ENCODE measurements at places on chromosomes 1 and 21. TPM values are rescaled to one million over a fixed set of nuclear protein-coding genes. Genes with fewer than 3 reads are reported as not detected.

The TRIM45 gene
- 3.6 TPM for total RNA-seq

The PDE9A gene
- 0.27 TPM for total RNA-seq

The CAMK2N1 gene
- 1.4 TPM for total RNA-seq

The KRTAP12-2 gene
- total RNA-seq = not detected

The LENEP gene
- total RNA-seq = not detected

The HDGF gene
- total RNA-seq = 390 TPM

The ELAPOR1 gene
- total RNA-seq = 0.20 TPM

The AZIN2 gene
- total RNA-seq = 0.36 TPM

The FCGR2B gene
- total RNA-seq = 3.1 TPM

- no peak for DNase-seq
These were observed 23.7 kb downstream of the FAF1 start for GRCh38 chr1:50936321-50936720.

DNA sequence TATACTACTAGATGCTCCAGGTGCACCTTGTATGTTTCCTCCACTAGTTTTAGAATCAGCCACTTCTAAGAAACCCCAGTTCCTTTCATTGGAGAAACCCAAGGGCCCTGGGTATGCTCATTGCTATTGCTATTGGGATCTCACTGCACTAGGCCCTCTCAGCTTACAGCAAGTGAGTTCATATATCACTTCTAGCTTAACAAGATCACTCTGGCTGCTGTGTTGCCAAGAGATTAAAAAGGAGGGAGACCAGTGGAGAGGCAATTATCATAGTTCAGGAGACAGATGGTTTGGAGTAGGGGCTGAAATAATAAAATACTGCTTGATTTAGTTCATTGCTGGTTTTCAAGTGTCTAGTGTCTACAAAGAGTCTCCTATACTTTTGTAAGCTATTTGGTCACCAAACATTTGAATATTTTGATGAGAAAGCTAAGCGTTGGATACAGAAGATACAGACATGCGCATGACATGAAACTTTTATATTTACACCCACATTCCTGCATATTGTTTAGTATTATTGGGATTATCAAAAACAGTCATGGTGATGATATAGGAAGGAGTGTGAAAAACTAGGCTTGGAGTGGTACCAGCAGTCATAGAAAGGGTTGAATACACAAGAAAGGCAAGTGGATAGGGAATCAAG is 671.9 kb downstream of the ADGRL2 start:
- no peak for DNase-seq

DNA sequence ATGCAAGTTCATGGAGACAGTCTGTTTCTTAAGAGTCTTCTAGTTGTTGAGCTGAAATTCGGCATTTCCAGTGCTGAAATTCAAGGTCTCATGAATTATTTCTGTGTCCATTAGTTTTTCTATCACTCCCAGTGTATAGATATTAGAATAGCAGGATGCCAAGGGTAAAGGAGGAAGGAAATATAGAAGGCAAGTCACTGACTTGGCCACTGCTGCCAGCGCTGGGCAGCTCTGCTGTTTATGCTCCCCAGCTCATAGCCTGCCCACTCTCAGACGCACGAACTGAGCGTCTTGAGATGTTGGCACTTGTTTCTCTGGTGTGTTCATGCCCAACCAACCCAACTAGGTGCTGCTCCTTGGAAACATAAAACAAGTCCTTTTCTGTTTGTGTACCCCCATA is 110.1 kb downstream of the SLC45A1 start:
- no peak for DNase-seq

DNA sequence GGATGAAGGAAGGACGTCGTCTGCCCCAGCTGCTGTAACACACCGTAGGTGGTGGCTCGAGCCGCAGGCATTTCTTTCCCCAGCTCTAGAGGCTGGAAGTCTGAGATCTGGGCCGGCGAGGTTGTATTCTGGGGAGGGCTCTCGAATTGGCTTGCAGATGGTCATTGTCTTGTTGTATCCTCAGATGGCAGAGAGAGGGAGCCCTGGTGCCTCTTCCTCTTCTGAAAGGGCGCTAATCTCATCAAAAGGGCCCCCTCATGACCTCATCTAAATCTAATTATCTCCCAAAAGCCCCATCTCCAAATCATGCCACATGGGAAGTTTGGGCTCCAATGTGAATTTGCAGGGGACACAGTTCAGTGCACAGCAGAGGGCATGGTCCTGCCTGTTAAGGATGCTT is 109.0 kb downstream of the SIK1 start:
- peak; percentile 46 for DNase-seq

- DNase-seq = no peak
These were observed 13.4 kb upstream of the PRPF38B start for GRCh38 chr1:108678706-108679105.

DNA sequence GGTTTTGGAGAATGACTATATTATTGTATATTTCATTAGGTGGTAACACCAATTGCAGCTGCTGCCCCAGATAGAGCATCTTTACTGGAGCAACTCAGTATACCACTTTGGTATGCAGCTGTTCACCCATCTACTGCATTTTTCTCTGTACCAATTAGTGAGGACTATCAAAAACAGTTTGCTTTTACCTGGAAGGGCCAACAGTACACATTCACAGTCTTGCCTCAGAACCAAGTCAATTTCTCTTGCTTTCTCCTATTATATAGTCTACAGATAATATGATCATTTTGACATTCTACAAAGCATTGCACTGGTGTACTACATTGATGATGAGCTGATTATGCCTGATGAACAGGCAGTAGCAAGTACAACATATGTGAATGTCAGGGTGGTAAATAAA is 99.3 kb downstream of the PTPRU start:
- no peak for DNase-seq

GRCh38 chr1:18056545-18056944 is 51.1 kb upstream of the IGSF21 start:
- DNase-seq = no peak

DNA sequence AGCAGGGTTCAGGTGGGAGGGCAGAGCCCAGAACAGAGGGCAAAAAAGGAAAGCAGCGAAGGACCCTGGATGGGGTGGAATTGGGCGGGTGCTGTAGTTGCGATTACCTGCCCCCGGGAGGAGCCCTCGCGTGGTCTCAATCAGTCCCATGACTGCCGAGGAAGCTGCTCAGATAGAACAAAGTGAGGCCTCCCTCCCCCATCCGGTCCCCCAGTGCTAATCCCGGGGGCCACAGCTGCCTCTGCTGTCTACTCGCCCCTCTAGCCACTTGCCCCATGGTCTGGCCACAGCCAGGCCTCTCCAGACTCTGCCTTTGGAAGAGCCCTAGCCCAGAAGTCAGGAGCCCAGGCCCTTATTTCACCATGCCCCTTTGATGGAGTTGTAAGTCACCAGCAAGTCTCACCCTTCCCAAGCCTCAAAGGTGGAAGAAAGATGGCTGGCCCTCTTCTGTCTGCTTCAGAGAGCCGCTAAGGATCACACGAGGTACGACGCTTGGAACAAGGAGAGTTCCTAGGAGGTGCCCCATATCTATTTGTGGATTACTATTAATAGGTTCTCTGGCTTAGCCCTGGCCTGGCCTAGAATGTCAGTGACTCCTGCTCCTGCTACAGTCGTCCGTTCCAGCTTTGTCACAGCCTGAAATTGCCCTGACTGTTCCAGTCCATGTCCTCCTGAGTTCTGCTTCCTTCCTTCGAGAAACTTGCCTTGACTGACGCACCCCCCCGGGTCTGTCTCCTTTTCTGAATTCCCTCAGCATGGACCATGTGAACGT is 16.4 kb downstream of the ECHDC2 start:
- DNase-seq = peak; percentile 79

DNA sequence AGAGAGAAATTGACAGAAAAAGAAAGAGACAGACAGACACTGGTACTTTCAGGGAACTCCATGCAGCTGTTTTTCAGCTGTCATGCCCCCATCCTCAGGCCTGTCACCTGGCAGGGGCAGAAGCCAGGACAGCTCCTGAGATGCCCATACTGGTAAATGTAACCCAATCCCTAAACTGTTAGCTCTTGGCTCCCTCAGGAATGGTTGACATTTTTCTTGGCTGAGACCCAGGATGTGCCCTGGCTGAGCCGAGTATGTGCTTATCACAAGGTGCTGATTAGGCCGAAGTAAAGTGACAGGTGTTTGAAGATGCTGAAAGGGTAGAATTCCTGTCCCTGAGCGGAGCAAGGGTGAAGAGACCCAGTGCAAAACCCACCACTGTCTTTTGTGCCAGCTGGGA is 50.7 kb downstream of the PGM1 start:
- no peak for DNase-seq

DNA sequence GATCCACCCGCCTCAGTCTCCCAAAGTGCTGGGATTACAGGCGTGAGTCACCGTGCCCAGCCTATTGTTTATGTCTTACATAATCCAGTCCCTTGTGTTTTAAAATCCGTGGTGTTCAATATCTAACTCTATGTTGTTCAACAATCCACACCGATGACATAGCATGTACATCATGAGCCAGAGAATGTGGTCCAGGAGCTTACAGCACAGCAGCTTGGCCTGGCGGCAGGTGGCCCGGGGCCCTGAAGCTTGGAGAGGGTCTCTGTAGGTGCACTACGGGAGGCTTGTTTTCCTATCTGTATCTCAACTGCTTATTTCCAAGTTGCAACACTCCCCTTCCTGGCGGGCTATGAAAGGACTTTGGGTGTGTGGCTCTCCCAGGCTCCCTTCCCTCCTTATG is 138.4 kb downstream of the ADSS2 start:
- DNase-seq = no peak

DNA sequence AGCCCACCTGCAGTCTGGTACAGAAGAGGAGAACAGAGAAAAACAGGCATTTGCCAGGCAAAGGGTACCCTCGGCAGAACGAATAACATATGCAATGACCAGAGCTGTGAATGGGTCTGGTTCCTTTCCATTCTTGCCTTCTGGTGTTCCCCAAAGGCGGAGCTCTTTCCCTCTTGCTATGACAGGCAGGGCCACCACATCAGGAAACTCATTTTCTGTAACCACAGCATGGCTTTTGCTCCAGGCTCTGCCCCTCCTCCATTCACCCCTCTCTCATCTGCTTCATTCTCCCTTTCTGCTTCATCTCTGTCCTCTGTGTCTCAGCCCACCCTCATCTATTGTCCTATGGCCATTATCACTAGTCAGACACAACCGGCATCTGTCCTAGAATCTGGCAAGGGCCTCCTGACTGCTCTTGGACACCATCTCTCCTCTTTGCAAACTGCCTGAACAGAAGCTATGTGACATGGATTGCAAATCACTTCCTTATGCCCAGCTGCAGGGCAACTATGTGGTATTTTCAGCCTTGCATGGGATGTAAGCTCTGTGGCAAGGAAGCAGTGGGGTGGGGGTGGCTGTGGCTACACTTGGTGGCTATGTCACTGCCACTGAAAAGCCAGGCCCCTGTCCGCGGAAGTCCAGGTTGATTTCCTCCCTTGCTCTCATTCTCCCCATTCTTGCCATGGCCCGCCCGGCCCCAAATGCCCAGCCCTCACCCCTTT is 78.8 kb upstream of the ABCD3 start:
- no peak for DNase-seq

GRCh38 chr1:9434247-9435152 is 104.8 kb upstream of the SLC25A33 start:
- DNase-seq = no peak

DNA sequence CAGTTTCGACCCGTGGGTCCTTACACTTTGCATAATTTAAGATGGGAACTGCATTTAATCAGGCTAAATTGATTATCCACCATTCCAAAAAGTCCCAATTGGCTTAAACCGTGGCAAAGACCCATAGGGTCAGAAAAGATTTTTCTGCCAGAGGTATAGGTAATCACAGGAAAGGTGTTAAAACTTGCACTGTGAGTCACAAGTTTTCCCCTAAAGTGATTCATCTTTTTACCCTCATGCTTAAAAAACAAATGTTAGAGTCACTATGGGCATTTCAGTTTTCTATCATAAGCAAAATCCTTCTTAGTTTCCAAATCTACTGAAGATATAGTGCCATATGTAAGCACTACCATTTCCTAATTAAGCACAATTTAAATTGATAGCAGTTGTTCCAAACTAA is 1079.8 kb downstream of the ADGRL2 start:
- DNase-seq = no peak

DNA sequence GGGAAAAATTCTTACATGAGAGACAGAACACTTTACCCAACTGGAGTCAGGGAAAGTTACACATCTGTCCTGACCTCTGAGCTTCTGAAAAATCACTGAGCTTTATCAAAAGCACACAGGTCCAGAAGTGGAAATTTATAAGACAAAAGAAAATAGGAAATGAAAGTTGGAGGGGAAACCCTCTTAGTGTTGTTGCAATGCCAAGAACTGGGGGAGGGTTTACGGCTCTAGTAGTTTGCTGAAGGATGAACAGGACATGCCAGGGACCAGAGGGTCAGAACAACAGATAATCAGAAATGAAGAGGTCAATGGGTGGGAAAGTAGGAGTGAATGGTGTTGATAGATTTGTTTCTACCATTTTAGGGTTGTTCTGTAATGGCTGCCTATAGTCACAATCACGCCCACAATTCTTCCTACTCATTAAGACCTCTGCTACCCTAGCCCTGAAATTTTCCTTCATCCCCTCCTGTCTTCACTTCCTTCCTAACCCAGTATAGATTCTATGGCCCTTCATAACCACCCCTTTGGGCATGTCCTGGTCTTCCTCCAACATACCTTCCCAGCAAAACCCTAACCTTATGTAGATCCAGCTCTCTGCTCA is 30.3 kb upstream of the FMOD start:
- DNase-seq = no peak

GRCh38 chr1:119380983-119381662 is 12.5 kb downstream of the HAO2 start:
- DNase-seq = no peak

DNA sequence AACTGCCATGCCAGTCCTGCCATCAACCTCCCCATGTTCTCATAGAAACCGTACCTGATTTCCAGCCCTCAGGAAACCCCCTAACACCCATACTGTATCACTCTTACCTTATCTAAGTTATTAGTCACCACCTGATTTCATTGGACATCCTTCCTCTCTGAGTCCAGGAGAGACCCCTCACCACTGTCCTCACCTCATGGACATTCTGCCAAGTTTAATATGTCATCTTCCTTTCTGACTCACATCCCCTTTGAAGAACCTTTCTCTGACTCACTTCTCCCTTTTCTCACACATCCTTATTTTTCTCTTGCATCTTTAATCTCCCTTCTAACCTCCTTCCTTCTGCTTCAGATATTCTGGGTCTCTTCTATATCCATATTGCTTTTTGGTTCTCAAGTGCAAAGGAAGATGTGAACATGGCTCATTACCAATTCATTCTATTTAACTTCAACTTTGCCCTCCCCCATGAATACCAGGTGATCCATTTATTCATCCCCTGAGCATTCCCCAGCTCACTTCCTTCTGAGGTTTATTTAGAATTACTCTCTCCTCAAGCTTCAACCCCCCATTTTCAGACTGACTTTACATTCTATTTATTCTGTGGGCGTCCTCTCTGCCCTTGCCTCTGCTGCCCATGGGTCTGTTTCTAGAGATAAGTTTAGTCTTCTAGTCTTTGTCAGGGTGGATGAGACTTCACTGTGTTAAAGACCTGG is 206.8 kb upstream of the ESRRG start:
- DNase-seq = no peak

- DNase-seq = no peak
These were observed 88.3 kb upstream of the IPO9 start for GRCh38 chr1:201740670-201741111.

GRCh38 chr1:163305441-163305840 is 16.3 kb upstream of the NUF2 start:
- DNase-seq = no peak

- DNase-seq = no peak
These were observed 58.7 kb upstream of the RGS1 start for GRCh38 chr1:192516776-192517297.

- peak; percentile 23 for DNase-seq
These were observed 7.2 kb upstream of the FBXO28 start for GRCh38 chr1:224106568-224107281.

All from K562 (cell line).